ENCODE measurements at places on chromosomes 6 and 20.

DNA sequence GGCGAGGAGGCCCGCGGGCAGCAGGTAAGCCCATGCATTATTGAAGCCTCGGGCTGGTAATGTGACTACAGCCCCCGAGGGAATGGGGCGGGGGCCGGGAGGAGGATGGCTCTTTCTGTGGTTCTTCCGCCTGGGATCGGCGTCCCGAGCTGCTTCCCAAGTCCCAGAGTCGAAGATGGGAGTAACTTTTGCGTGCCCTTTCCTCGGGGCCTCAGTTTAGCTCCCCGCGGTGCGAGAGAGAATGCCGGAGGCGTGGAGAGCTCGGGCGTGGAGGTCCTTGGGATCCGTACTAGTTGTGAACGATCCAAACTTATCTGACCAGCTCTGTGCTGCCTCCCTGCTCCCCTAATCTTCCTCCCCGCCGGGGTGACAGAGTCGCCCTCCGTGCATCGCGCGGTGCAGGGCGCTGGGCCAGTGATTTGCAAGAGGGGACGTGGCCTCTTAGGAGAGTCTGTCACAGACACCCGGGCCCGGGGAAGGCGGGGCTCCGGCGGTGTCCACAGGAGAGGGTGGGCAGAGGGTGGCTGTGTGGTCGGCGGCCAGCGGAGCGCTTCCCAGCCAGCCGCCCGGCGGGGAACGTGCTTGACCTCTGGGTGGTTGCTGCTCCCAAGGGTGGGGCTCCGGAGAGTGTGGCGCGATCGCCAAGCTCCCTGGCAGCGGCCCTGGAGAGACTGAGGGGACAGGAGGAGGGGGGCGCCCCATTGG is 815 bp downstream of the UTRN start:
- DNase-seq = no peak

DNA sequence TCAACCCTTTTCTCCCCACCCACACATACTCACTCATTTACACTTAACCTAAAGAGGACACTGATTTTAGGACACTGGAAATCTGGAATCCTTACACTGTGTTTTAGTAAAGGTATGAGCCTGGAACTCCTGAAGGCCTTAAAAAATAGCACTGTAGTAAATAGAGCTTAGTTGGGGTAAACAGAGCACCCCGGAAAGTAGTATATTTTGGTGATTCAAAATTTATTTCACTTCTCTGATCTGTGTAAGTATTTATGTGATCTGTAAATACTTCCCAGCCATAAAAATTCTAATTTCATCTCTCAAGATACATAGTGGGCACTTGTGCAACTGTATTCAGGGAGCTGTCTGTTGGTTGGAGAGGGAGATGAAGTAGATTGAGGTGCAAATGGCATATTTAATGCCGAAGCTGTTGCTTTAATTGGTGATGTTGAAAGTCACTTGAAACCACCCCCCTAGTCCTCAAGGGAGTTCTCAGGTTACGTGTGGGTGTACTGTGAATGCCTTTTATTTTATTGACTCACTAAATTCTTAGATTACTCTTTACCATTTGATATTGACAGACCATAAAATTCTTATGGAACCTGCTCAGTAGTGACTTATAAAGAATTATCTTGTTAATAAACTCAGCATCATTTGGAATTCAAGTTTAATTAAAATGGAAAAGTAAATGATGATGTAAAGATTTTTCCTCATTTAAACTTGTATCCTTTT is 154.9 kb downstream of the SOX4 start:
- no peak for DNase-seq

GRCh38 chr20:50146732-50147662 is 6.5 kb downstream of the PEDS1 start:
- peak; percentile 74 for DNase-seq

DNA sequence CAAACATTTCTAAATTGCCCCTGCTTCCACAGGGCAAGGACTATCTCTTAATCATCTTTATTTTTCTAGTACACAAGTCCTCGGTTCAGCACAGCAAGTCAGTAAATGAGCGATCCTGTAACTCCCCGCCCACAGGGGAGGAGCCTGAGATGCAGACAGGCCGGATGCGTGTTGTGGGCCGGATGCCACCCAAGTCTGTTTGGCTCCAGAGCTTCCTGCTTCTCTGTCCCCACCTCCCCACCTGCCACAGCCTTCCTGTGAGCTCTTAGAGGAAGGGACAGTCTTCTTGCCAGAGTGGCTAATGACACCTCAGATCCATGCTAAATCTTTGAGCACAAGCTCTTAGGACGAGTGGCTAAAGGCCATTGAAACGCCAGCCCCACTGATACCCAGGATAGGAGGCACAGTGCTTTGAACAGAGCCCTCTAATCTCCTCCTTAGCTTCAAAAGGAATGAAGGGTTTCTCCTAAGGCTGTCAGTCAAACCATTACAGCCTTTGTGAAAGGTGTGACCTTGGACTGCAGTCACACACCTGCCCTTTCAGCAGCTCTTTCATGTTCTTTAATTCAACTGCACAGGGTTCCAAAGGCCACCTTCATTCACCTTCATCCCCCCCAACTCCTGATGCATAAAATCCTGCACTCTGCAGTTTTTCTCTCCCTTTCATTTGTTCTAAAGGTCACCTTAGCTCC is 264.3 kb downstream of the TFAP2C start:
- peak; percentile 10 for DNase-seq

DNA sequence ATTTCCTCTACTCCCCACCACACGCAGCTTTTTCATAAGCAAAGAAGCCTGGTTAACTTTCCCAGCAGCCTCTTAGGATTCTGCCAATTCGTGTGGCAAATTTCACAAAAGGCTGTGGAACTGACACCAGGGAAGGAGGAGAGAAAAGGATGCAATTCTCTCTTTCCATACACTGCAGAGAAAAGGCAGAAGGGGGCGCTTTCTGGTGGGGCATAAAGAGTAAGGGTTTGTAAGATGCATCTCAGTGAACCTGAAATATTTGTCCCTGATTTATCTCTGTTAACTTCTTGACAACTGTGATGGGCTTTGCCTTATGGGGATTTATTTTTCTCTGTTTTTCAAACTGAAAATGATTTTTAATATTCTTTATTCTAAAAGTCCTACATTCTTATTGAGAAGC is 45.5 kb upstream of the GLP1R start:
- DNase-seq = no peak

DNA sequence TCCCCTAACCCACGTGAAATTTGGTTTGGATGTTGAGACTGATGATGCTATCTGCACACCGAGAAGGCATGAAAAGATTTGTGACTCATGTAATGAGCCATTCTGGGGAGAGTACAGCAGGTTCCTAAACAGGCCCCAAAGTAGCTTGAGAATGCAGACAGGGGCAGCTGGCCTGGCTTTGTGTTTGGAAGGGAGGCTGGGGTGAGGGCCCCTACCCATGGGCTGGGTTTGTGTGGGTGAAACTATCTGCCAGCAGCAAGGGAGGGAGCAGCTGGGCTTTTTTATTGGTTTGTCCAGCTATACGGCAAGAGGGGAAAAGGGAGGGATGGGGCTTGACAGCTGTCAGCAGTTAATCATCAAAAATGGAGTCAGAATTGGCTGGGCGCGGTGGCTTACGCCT is 87.0 kb upstream of the RNF24 start:
- no peak for DNase-seq

DNA sequence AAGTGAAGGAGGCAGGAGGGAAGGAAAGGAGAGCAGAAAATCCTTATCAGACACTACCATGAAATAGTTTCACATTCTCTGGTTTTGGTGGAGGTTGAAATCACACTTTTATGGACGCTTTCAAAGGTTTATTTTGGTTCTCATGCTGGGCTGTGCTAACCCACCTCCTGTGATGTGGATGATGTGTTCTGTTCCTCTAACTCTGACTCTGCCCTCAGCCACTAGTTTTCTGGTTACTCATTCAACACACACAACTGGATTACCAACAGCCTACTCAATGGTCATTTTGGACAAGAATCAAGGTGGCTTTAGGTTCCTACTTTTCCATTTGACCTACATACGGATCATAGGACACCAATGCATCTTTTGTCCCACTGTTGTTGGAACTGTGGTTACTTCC is 522.1 kb upstream of the BTBD3 start:
- no peak for DNase-seq

GRCh38 chr20:37627060-37627766 is 66.6 kb upstream of the CTNNBL1 start:
- no peak for DNase-seq

GRCh38 chr6:165266621-165267020 is 42.8 kb downstream of the C6orf118 start:
- no peak for DNase-seq

- no peak for DNase-seq
Observed at GRCh38 chr6:11788043-11788442, 9.4 kb upstream of the ADTRP start.
